ENCODE measurements at places on chromosomes 3 and 15.

DNA sequence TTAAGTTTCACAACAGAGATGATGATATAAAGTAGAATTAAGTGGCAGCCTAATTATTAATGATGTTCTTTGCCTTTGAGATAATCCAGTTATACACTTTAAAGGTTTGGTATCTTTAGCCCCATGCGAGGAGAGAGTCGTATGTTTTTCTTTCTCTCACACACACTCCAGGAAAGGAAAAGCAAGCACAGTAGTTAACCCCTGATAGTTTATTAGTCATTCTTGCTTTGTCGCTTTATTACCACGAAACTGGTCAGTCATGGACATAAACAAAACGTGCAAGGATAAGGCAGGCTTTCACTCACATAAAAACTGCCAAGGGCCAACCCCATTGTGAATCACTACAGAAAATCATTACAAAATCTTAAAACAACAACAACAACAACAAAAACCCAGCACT lies 866.9 kb downstream of the FHIT start:
- peak; percentile 46 for DNase-seq

DNA sequence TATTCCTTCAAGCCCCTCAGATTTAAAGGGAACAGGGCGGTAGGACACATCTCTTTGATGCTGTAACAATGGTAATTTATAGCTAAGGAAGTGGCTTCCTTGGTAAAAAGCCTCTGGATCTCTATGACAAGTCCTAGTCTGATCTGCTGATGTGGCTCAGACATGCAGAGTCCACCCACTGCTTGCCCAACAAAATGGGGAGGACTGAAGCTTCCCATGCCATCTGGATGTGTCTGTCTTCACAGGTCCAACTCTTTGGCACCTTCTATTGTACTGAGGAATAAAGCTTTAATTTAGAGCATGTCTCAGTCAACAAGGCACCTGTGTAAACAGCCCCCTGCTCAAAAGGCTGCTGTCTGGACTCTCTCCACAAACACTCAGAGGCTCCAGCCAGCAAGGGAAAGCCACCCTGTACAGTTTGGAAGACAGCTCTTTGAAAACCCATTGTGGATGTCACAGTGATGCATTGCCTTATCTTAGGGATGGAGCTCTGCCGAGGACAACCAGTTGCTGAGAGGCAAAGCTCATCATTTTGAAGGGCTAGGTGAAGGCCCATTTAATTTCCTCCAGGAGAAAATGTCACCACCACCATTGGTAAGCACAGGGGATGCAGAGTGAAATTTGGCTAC lies 348.6 kb upstream of the GRM7 start:
- no peak for DNase-seq

- DNase-seq: no peak
Observed at GRCh38 chr3:179045719-179046402, 25.7 kb downstream of the ZMAT3 start.

DNA sequence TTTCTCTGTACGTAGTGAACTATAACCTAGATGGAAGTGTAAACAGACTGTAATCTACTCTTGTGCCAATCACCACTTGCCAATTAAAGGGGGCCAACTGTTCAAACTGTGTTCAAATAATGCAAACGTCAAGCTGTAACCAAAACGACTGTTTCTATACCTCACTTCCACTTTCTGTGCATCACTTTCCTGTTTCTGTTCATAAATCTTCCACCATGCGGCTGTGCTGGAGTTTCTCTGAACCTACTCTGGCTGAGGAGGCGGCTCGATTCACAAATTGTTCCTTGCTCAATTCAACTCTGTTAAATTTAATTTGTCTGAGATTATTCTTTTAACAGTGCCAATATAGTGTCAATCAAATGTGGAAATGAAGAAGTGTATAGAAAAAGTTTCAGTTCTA lies 206.7 kb upstream of the TBC1D5 start:
- no peak for DNase-seq

GRCh38 chr15:74870436-74871215 lies 2.5 kb downstream of the SCAMP2 start:
- DNase-seq: no peak

All from IMR-90 (cell line).